ENCODE measurements at places on chromosomes 16 and 17. TPM values are rescaled to one million over a fixed set of nuclear protein-coding genes. Genes with fewer than 3 reads are reported as not detected.

- H3K27me3 ChIP-seq, result no peaks in the 10 kb centered on the region
- no peak overlapping the region for H3K4me3 ChIP-seq
Observed at GRCh38 chr17:65677932-65678331, 116.5 kb upstream of the AXIN2 start.

DNA sequence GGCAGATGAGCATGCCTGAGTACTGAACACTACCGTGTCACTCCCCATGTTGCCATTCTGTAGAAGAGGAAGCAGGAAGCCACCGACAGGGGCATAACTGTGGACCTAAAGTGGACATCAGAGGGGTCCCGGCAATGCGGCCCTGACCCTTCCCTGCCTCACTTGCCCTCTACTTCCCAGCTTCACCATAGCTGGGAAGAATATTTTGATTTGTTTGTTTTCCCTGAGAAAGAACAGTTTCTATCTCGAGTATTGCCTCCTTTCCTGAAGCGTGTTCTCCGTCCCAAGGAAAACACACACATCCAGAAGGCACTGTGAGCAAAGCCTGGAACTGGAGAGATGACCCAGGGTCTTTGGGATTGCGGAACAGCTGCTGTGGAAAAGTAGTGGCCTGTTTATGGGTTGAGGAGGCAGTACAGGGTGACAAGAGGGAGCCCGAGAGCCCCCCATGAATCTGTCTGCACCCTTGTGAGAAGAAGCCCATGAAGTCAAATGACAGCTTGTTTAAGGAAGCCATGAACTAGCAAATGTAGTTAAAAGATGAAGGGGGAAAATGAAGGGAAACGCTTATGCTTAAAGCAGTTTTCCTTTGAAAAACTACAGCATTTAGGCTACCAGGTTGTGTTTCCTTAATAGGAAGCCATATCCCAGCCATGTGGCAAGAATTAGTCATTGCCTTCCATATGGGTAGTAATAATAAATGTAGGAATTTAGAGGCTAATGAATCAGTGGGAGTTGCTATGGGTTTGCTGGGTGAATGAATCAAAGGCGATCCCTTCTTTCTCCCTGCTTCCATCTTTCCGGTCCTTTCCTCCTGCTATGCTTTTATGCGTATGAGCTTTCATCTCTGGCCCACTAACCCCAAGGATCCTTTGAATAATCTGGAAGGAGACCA is 90.0 kb upstream of the TBX2 start:
- H3K36me3 ChIP-seq, result no peaks in the 10 kb centered on the region
- DNase-seq, result no peak
- H3K27me3 ChIP-seq, result no peaks in the 10 kb centered on the region
- H3K27ac ChIP-seq, result no peak overlapping the region

- peak overlapping the region; percentile 77 for H3K27ac ChIP-seq
- DNase-seq, result no peak
- peaks cover 48% of the 10 kb centered on the region for H3K4me1 ChIP-seq
- peak overlapping the region; percentile 85 for H3K4me3 ChIP-seq
- H3K36me3 ChIP-seq, result peaks cover 64% of the 10 kb centered on the region
Observed at GRCh38 chr16:85901773-85902365, 2.9 kb downstream of the IRF8 start.

- H3K4me1 ChIP-seq, result peaks cover 23% of the 10 kb centered on the region
- peak overlapping the region; percentile 82 for H3K4me3 ChIP-seq
- H3K27me3 ChIP-seq, result peaks cover 69% of the 10 kb centered on the region
Observed at GRCh38 chr16:54928016-54928356, 2.7 kb upstream of the IRX5 start.

- H3K27ac ChIP-seq, result no peak overlapping the region
- no peak for DNase-seq
- H3K4me1 ChIP-seq, result no peaks in the 10 kb centered on the region
Observed at GRCh38 chr16:55418586-55418985, 60.4 kb upstream of the MMP2 start.

DNA sequence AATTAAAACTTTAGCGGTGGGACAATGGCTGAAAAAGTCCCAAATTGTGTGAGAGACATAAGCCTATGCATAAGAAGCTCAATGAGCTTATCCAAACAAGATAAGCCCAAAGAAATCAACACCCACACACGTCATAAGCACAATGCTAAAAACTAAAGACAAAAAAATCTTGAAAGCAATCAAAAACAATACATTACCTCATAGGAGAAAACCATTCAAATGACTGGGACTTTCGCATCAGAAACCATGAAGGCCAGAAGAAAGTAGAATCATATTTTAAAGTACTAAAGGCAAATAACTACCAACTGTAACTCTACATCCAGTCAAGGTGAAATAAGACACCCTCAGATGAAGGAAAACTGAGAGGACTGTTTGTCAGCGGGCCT is 50.2 kb downstream of the ZCCHC14 start:
- no peak for DNase-seq
- peaks cover 14% of the 10 kb centered on the region for H3K36me3 ChIP-seq
- H3K27me3 ChIP-seq, result no peaks in the 10 kb centered on the region
- H3K4me1 ChIP-seq, result peaks cover 5% of the 10 kb centered on the region
- H3K4me3 ChIP-seq, result no peak overlapping the region

DNA sequence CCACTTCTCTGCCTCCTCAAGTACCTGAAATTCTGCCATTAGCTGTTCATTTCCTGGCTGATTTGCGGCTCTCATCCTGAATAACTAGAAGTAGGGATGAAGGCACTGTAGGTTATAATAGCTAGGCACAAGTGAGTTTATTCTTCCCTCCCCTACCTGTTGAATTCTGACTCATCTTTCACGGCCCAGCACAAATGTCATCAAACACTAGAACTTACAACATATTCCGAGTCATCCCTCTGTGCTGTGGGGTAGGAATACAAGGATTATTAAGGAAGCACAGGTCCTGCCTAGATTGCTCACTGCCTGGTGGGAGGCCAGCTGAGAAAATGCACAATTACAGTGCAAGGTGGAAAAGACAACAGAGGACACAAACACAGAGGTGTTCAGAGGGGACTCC is 103.7 kb upstream of the ASIC2 start:
- no peaks in the 10 kb centered on the region for H3K27me3 ChIP-seq
- no peak for DNase-seq
- no peaks in the 10 kb centered on the region for H3K4me1 ChIP-seq
- H3K27ac ChIP-seq, result no peak overlapping the region
- H3K36me3 ChIP-seq, result no peaks in the 10 kb centered on the region
- no peak overlapping the region for H3K4me3 ChIP-seq

CBX1 gene
- 64.5 TPM for total RNA-seq

GRCh38 chr17:13541032-13541480 is 60.7 kb downstream of the HS3ST3A1 start:
- no peaks in the 10 kb centered on the region for H3K27me3 ChIP-seq
- no peaks in the 10 kb centered on the region for H3K4me1 ChIP-seq
- DNase-seq, result no peak
- H3K27ac ChIP-seq, result no peak overlapping the region
- no peak overlapping the region for H3K4me3 ChIP-seq

DNA sequence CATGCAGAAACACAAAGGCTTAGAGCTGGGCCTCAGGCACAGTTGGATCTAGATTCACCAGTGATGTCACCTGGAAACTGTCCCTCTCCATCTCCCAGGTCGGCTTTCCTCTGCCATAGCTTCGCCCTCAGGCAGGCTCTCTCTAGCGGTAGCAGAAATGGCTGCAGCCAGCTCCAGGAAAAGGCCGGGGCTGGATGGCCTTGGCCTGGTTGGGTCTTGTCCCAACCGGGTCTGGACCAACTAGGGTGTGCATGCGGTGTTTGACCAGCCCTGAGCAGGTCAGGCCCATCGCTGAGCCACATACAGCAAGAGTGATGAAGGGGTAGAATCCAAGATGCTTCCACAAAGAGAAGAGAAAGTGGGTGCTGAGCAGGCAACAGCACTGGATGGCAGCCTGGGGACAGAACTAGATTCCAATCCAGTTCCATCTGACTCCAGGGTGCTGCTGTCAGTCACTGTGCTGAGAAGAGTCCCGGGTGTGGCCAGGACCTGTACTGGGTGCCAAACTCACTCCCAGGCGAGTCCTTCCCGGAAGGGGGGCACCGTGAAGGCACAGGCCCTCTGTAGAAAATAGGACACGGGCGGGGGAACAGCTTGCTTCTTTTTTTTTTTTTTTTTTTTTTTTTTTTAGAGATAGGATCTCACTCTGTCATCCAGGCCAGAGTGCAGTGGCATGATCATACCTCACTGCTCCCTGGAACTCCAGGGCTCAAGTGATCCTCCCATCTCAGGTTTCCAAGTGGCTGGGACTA is 51.8 kb downstream of the SOCS3 start:
- no peak overlapping the region for H3K27ac ChIP-seq
- peaks cover 3% of the 10 kb centered on the region for H3K36me3 ChIP-seq
- peaks cover 17% of the 10 kb centered on the region for H3K27me3 ChIP-seq
- no peak for DNase-seq
- peaks cover 3% of the 10 kb centered on the region for H3K4me1 ChIP-seq
- H3K4me3 ChIP-seq, result no peak overlapping the region

ALDH3A1 gene
- not detected for total RNA-seq

- no peaks in the 10 kb centered on the region for H3K36me3 ChIP-seq
- H3K4me3 ChIP-seq, result no peak overlapping the region
- H3K27me3 ChIP-seq, result no peaks in the 10 kb centered on the region
- H3K27ac ChIP-seq, result no peak overlapping the region
Observed at GRCh38 chr16:60110531-60110930, 1376.4 kb upstream of the GOT2 start.

DNA sequence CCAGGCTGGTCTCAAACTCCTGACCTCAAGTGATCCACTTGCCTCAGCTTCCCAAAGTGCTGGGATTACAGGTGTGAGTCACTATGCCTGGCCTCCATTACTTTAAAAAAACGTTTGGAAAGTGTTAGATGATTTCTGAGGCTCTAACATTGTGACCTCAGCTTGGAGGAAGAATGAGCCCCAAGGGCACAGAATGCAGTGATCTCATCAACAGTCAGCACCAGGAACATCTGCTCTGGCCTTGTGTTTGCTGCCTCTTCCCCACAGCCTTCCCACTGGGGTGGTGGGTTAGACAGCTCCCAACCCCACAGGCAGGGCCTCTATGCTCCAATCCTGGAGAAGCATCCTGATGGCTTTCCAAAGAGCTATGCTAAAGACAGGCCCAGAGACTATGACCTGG is 37.7 kb upstream of the SREBF1 start:
- H3K27me3 ChIP-seq, result no peaks in the 10 kb centered on the region
- no peak overlapping the region for H3K4me3 ChIP-seq
- peaks cover 8% of the 10 kb centered on the region for H3K36me3 ChIP-seq
- DNase-seq, result no peak
- no peaks in the 10 kb centered on the region for H3K4me1 ChIP-seq
- H3K27ac ChIP-seq, result no peak overlapping the region

CSH2 gene
- total RNA-seq, result not detected

KCNH6 gene
- not detected for total RNA-seq

GRCh38 chr17:16820979-16821543 is 131.0 kb downstream of the CCDC144A start:
- H3K36me3 ChIP-seq, result no peaks in the 10 kb centered on the region
- no peak overlapping the region for H3K4me3 ChIP-seq
- no peak for DNase-seq
- no peak overlapping the region for H3K27ac ChIP-seq

CES5A gene
- not detected for total RNA-seq

KRTAP3-1 gene
- not detected for total RNA-seq

- no peaks in the 10 kb centered on the region for H3K36me3 ChIP-seq
- no peaks in the 10 kb centered on the region for H3K27me3 ChIP-seq
- no peak overlapping the region for H3K4me3 ChIP-seq
- H3K4me1 ChIP-seq, result no peaks in the 10 kb centered on the region
- no peak overlapping the region for H3K27ac ChIP-seq
Observed at GRCh38 chr17:9409878-9410277, 165.7 kb downstream of the STX8 start.

DNA sequence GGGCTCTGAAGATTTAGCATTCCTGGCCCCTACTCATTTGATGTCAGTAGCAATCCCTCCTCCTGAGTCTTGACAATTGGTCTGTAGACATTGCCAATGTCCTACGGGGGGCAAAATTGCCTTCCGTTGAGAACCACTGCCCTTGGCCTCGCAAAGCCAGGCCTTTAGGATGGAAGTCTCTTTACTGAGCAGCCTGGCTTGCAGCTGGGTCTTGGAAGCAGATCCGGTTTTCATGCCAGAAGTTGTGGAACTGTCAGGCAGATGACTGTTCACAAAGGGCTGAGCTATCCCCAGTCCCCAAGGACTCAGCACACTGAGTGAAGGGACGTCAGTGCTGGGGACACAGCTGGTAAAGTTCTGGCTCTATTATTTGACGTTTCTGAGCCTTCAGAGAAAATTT is 83.2 kb downstream of the WSCD1 start:
- H3K4me3 ChIP-seq, result no peak overlapping the region
- H3K27ac ChIP-seq, result no peak overlapping the region
- no peaks in the 10 kb centered on the region for H3K27me3 ChIP-seq
- no peaks in the 10 kb centered on the region for H3K4me1 ChIP-seq
- no peak for DNase-seq

- peaks cover 2% of the 10 kb centered on the region for H3K27me3 ChIP-seq
- no peaks in the 10 kb centered on the region for H3K36me3 ChIP-seq
- no peak overlapping the region for H3K4me3 ChIP-seq
- peak; percentile 71 for DNase-seq
Observed at GRCh38 chr16:4142268-4142667, 26.0 kb upstream of the ADCY9 start.

ADAD2 gene
- not detected for total RNA-seq

DNA sequence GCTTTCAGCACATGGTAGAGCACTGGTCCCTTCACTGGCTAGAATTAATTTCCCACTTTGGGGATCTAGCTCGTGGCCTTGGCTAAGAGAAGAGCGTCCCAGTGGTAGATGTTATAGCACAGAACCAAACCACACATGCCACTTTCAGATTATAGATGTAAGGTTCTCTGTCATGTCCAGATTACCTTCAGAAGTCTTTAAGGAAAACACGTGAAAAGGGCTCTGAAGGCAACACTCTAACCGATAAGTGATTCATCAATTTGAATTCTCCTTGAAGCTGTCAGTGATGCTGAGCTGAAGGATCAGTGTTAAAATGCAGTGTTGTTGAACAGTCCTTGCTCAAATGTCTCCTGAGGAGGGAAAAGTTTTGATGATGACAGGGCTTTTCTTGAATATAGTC is 43.5 kb upstream of the VPS4A start:
- H3K4me3 ChIP-seq, result no peak overlapping the region
- peaks cover 5% of the 10 kb centered on the region for H3K4me1 ChIP-seq
- DNase-seq, result no peak
- peak overlapping the region; percentile 31 for H3K27ac ChIP-seq

GRCh38 chr17:33492731-33493265 is 199.7 kb upstream of the ASIC2 start:
- no peaks in the 10 kb centered on the region for H3K27me3 ChIP-seq
- no peak overlapping the region for H3K27ac ChIP-seq
- H3K4me1 ChIP-seq, result no peaks in the 10 kb centered on the region
- no peak overlapping the region for H3K4me3 ChIP-seq
- H3K36me3 ChIP-seq, result no peaks in the 10 kb centered on the region

PLCD3 gene
- 4.0 TPM for total RNA-seq

GRCh38 chr16:86091976-86092375 is 193.0 kb downstream of the IRF8 start:
- H3K4me1 ChIP-seq, result peaks cover 2% of the 10 kb centered on the region
- no peaks in the 10 kb centered on the region for H3K36me3 ChIP-seq
- H3K27ac ChIP-seq, result no peak overlapping the region

CARD14 gene
- total RNA-seq, result not detected

GRCh38 chr16:21628121-21628726 is 24.2 kb downstream of the IGSF6 start:
- peak overlapping the region; percentile 52 for H3K27ac ChIP-seq
- peaks cover 68% of the 10 kb centered on the region for H3K36me3 ChIP-seq
- no peaks in the 10 kb centered on the region for H3K27me3 ChIP-seq
- DNase-seq, result no peak

GRCh38 chr16:62620275-62620674 is 584.0 kb upstream of the CDH8 start:
- DNase-seq, result no peak
- H3K4me1 ChIP-seq, result no peaks in the 10 kb centered on the region
- H3K36me3 ChIP-seq, result no peaks in the 10 kb centered on the region
- H3K4me3 ChIP-seq, result no peak overlapping the region

- H3K27ac ChIP-seq, result no peak overlapping the region
- H3K27me3 ChIP-seq, result no peaks in the 10 kb centered on the region
- no peaks in the 10 kb centered on the region for H3K4me1 ChIP-seq
- no peaks in the 10 kb centered on the region for H3K36me3 ChIP-seq
Observed at GRCh38 chr17:1158879-1159278, 20.9 kb downstream of the ABR start.

Data from activated T-helper 2 cell treated with anti-CD3 and anti-CD28 coated beads, Interferon-gamma antibody, Interleukin-2, Interleukin-4, amounts not matched to agents 10 μg/mL and 5 μg/mL and 100 μg/mL, durations not matched to agents 14 hours and 24 hours and 36 hours (primary cell).